ENCODE measurements at places on chromosomes 2 and 18.

GRCh38 chr2:197241596-197241995, 69.0 kb downstream of the ANKRD44 start:
- DNase-seq, result no peak

DNA sequence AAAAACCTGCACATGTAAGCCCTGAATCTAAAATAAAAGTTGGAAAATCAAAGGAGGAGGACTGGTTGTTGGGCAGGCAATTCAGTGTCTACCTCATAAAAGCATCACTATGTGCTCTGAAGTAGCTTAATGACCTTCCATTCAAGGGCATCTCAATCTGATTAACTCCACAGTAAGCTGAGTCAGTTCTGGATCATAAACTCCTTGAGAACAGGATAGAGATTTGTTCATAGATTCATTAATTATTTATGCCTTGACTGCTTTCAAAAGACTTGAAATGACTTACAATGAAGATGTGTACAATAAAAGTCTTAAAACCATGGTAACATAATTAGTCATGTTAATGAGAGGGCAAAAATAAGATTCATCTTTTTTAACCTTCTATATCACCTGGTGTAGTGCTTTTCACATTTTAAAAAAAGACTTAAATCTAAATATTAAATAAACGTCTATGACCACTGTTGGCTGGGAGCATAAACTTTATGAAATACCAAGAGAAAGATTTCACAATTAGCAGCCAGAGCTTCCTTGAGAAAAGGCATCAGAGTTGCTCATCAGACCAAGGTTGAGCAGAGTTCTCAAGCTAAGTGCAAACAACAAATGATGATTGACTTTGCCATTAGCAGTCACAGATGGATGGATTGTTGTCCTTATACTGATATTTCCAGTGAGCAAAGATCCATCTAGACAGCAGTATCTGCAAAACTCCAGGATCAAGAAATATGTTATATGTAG, 237.3 kb upstream of the THUMPD2 start:
- no peak for DNase-seq

GRCh38 chr18:79904357-79905147, 46.9 kb downstream of the SLC66A2 start:
- no peak for DNase-seq

- no peak for DNase-seq
Measured at GRCh38 chr18:58449464-58449863, 179.4 kb downstream of the ALPK2 start.

- DNase-seq, result no peak
Measured at GRCh38 chr2:58701688-58702301, 460.7 kb upstream of the FANCL start.

DNA sequence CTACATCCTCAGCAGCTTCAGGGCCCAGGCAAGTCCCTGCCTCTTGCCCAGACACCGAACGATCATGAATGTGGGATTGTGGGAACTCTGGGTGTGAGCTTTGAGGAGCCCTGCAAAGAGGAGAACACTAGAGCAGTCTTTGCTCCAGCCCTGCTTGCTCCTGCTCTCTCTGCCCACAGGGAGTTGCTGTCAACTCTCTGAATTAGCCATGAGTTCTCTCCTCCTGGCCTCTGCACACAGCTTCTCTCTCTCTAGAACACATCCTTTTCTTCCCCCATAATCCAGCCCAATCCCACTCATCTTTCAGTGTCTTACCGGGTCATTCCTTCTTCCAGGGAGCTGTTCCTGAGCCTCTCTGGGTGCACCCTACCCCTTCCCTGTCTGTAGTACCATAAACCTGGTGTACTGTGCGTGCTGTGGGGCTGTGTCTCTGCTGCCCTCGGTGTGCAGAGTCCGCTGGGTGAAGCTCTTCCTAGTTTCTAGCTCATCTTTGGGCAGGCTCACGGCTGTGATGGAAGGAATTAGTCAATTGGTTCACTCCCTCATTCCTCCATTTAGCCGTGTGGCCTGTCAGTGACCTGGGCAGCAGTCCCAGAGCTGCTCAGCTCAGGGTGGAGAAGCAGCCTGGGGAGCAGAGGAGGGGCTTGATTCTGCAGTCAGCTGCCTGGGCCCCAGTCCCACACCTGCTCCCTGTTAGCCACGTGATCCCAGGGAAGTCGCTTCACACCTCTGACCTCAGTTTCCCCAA, 132.9 kb upstream of the HDAC4 start:
- no peak for DNase-seq

GRCh38 chr2:12320991-12321641, 395.6 kb upstream of the TRIB2 start:
- DNase-seq, result no peak

- DNase-seq, result no peak
Measured at GRCh38 chr2:207046724-207047123, 107.4 kb downstream of the CPO start.

DNA sequence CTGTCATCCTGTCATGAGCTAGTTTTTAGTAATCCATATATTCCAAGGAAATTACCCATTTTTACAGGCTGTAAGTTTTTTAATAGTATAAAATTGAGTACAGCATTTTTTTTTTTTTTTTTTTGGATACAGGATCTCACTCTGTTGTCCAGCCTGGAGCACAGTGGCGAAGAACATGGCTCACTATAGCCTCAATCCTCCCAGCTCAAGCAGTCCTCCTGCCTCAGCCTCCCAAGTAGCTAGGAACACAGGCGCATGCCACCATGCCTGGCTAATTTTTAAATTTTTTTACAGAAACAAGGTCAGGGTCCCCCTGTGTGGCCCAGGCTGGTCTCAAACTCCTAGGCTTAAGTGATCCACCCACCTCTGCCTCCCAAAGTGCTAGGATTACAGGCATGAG, 56.5 kb downstream of the ANKRD12 start:
- DNase-seq, result no peak

DNA sequence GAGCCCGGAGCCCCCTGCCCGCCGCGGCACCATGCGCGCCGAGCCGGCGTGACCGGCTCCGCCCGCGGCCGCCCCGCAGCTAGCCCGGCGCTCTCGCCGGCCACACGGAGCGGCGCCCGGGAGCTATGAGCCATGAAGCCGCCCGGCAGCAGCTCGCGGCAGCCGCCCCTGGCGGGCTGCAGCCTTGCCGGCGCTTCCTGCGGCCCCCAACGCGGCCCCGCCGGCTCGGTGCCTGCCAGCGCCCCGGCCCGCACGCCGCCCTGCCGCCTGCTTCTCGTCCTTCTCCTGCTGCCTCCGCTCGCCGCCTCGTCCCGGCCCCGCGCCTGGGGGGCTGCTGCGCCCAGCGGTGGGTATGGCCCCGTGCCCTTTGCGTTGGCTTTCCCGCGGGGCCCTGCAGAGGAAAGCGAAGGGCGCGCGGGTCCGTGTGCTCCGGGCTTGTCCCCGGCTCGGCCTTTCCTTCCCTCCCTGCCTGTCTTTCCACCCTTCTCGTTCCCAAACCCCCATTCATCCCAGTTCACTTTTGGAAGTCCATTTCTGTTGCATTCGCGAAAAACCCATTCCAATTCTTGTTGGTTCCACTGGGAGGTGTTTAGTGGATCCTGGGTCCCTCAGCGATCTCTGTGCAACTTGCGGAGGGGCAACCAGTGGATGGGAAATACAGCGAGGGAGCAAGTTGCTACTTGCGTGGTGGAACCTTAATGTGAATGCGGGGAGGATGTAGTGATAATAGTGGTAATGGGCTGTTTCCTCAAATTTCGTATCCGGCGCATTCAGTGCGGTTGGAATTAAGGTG, 599 bp downstream of the ADAM23 start:
- peak; percentile 45 for DNase-seq

GRCh38 chr2:6956566-6956965, 39.4 kb downstream of the RNF144A start:
- no peak for DNase-seq

DNA sequence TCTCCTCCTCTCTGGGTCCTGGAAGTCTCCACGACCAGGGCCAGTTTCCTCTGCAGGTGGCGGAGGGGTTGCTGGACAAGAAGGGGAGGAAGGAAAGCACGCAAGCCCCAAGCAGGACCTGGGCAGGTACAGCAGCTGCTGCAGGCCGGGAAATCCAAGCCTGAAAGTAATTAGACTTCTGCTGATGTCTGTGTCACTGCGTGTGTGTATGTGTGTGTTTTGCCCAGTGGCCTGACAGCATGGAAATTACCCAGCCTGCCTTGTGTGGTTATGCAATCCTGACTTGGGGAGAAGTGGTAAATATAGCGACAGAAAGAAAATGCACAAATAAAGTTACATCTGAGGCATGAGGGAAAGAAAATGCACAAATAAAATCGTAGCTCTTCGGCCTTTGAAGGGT, 121.8 kb upstream of the ZBTB14 start:
- no peak for DNase-seq

DNA sequence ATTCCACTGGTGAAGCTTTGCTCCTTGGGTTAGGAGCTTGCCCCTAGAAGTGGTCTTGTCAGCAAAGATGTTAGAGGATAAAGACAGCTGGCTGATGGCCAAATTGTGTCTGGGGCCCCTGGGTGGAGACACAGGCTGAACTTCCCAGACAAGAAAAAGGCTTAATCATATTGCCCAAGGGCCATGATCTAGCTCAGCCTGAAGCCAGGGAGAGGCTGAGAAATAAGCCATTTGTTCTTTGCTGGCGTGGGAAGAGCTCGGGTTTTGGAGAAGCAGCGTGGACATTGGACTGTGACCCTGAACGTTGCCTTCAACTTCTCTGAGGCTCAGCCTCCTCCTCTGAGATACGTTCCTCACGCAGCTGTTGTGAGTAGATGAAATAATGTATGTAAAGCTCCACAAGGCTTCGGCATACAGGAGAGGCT, 153.0 kb downstream of the ZFP36L2 start:
- peak; percentile 49 for DNase-seq

GRCh38 chr2:65819963-65820362, 387.6 kb upstream of the SPRED2 start:
- DNase-seq, result no peak

GRCh38 chr2:75466708-75467311, 93.9 kb downstream of the EVA1A start:
- DNase-seq, result no peak

GRCh38 chr18:79367480-79367879, 28.2 kb upstream of the NFATC1 start:
- DNase-seq, result no peak

DNA sequence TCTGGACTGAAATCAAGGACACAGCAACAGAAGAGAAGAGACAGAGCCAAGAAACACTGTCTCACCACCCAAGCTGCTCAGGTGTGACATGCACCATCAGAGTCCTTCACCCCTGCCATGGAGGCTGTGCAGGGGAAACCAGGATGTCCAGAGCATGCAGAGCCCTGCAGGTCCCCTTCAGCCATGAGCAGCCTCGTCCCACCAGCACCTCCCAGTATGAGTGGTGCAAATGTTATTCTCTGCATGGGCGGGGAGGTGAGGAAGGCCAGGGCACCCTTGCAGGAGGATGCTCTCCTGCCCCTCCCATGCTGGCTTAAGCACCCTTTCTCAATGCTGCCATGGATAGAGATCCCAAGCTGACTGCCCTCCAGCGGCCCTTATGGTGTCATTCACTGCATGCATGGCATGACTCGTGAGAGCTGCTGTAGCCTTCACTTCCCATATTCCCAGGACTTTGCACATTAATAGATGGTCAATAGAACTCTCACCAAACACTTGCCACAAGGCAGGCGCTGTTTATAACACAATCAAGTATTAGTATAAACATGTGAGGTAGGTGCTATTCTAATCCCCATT, 171.0 kb downstream of the ANAPC1 start:
- no peak for DNase-seq

- no peak for DNase-seq
Measured at GRCh38 chr2:8454797-8455196, 227.1 kb upstream of the ID2 start.

DNA sequence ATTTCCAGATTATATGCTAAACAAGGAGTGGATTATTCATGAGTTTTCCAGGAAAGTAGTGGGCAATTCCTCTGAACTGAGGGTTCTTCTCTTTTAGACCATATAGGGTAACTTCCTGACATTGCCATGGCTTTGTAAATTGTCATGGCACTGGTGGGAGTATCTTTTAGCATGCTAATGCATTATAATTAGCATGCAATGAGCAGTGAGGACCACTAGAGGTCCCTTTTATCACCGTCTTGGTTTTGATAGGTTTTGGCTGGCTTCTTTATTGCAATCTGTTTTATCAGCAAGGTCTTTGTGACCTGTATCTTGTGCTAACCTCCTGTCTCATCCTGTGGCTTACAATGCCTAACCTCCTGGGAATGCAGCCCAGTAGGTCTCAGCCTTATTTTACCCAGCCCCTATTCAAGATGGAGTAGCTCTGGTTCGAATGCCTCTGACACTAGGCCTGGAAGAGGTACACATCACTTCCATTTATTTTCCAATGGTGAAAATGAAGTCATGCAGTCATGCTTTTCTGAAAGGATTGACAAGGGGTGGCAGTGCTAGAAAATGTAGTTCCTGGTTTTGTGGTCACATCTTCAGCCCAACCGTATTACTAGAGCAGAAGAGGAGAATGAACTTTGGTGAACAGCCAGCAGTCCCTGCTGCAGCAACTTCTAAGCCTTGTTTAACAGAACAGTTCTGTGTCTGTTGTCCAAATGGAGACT, 26.6 kb upstream of the ITGA4 start:
- no peak for DNase-seq

DNA sequence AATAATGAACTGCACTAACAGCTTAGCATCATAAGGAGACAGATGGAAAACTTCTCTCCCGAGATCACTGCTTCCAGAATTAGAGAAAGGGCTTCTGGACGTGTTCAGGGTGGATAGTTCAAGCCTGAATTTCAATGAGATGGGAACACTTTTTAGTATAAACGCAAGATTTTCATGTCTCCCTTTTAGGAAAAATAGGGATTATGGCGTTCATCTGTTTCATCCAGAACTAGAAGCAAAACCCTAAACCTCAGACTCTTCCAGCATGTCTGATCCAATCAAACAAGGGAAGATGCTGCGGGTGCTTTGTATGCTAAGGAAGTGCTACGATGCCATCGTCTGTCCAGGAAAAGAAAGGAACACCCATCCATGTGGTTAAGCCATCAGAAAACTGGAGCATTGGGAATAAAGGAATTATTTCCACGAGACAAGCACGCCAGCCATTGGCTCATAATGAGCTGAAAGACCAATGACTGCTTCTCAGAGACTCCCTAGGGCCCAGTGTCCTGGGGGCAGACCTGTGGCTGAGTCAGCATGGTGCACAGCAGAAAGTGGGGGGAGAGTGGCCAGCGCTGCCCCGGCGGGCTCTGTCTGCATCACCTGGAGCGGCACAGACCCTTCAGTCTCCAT, 65.9 kb upstream of the AFF3 start:
- no peak for DNase-seq

DNA sequence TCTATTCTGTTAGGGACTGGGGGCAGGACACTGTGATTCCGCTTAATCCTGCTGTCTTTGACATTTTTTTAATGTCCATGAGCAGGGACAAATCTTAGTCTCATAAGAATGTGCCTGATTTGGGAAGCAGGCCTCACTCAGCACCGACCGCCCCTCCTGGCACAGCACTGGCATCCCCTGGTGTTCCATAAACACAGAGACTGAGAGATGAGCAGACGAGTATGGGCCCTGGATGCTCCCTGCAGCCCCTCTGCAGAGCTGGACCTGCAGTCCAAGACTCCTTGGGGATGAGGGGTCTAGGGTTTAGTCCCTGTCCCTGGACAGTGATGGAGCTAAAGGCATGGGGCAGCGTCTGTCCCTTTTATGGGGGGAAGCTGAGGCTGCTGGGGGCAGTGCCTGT, 81.6 kb downstream of the NDUFA10 start:
- DNase-seq, result no peak

GRCh38 chr18:14577971-14578370, 34.6 kb upstream of the POTEC start:
- peak; percentile 1 for DNase-seq

- no peak for DNase-seq
Measured at GRCh38 chr2:69911985-69912563, 2.8 kb upstream of the MXD1 start.
